ENCODE measurements at places on chromosomes 3 and 15. TPM values are rescaled to one million over a fixed set of nuclear protein-coding genes. Genes with fewer than 3 reads are reported as not detected.

Gene ZNF35
- total RNA-seq = 29.8 TPM

Gene DUOXA1
- total RNA-seq = not detected

GRCh38 chr3:138467931-138468330 lies 33.5 kb downstream of the ESYT3 start:
- DNase-seq = no peak

DNA sequence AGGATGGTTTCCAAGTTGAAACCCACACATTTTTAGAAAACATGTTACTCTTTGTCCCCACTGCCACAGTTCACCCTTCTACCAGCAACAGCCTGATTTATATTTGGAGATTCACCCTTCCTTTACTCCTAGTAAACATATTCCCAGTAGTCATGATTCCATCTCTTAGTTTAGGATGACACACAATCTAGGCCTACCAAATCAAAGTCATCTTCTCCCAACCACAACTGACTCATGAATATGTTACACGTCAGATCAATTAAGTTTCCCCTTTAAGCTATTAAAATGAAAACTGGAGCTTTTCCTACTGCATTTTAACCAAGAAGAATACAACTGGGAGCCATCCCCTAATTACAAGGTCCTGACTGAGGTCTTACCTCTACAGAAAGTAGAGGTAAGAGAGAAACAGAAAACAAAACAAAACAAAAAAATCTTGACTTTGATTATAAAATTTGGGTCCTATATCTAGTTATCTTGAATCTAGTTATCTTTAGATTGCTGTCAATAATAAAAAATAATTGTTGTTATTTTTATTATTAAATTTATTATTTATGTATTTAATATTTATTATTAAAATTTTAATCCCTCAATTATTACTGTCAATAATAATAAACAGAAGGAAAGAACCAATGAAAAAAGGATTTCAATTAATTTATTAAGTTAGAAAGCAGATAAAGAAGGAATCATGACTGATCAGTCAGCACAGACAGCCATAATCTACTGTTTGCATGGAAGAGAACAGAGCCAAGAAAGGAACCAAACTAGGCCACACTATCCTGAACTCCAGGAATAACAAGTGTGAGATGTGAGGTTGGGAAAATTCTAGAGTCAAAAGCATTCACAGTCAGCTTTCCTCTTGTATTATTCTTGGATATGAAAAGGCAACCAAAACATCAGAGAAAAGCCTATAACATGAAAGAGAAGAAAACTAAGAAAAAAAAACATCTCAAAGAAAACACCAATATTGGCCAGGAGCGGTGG lies 12.5 kb downstream of the DPH6 start:
- no peak for DNase-seq

Measured in glutamatergic neuron (in vitro differentiated cells).